Lung (tissue), 17 donors: ENCODE measurements at places on chromosomes 7 and 10. TPM values are rescaled to one million over a fixed set of nuclear protein-coding genes. Genes with fewer than 3 reads are reported as not detected.
A peak's percentile ranks its signal among the peaks of the same experiment; 100 is the strongest.

- no peak for DNase-seq
- H3K36me3 ChIP-seq: no peaks in the 10 kb centered on the region
- H3K4me1 ChIP-seq: no peaks in the 10 kb centered on the region
- H3K27ac ChIP-seq: no peak overlapping the region
These were observed 173.0 kb upstream of the ADCY1 start for GRCh38 chr7:45401155-45401554.

DNA sequence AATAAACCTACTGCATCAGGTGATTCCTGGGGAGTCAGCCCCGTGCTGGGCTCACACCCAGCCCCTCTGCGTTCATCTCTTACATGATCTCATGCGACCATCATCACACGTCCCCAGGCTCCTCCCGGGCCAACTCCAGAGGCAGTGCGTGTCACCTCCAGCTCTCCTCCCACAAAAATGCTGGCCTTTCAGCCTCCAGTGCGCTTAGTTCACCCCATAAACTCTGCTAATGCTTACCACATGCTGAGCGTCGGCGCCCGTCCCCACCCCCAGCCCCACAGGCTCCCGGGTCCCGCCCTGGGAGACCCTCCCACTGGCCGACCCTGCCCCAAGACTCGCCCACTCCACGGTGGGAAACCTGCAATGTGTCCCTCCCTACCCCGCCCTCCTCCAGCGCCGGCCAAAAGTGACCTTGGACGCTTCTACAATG is 816 bp upstream of the SDK1 start:
- H3K27me3 ChIP-seq: peaks cover 6% of the 10 kb centered on the region
- peak; percentile 15 for DNase-seq

- H3K4me1 ChIP-seq: no peaks in the 10 kb centered on the region
- H3K27ac ChIP-seq: peak overlapping the region; percentile 76
- peaks cover 18% of the 10 kb centered on the region for H3K36me3 ChIP-seq
These were observed 673 bp downstream of the NDUFB8 start for GRCh38 chr10:100528921-100529474.

DNA sequence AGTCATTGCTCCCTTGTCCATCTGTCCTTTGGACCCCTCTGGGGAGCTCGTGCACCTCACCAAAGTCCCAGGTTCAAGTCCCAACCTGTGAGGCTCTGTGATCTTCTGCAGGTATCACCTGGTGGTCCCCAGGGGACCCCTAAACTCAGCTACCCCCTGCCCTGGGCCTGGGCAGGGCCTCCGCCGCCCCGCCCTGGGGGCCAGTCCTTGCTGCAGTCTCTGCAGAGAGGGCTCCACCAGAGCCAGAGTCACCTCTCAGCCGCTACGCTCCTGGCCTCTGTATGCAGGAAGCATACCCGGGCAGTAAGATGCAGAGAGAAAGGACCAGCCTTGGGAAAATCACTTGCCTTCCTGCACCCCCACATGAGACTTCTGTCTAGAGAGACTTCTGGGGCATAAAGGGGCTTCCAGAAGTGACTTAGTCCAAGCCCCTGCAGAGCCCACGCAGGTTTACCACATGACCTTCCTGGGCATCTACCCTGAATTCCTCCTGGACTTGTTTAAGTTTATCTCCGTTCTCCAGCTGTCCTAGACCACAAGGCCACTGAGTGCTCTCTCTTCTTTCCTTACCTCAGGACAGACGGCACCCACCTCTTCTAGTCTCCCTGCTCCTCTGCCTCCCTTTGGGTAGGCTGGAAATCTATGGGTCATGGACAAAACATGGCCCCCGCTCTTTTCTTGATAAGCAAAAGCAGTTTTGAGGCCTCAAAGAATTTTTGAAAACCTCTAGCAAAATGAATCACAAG is 21.2 kb downstream of the CALML5 start:
- DNase-seq: no peak
- no peak overlapping the region for H3K27ac ChIP-seq
- H3K36me3 ChIP-seq: no peaks in the 10 kb centered on the region
- H3K4me1 ChIP-seq: no peaks in the 10 kb centered on the region

GRCh38 chr7:118153551-118154177 is 30.3 kb upstream of the LSM8 start:
- peak; percentile 24 for DNase-seq
- H3K36me3 ChIP-seq: no peaks in the 10 kb centered on the region
- H3K4me3 ChIP-seq: no peak overlapping the region
- H3K27me3 ChIP-seq: no peaks in the 10 kb centered on the region

IFIT1B gene
- 3.7 TPM for total RNA-seq

GHRHR gene
- not detected for total RNA-seq

FFAR4 gene
- total RNA-seq: 0.06 TPM

- DNase-seq: no peak
- H3K4me1 ChIP-seq: peaks cover 14% of the 10 kb centered on the region
- H3K4me3 ChIP-seq: no peak overlapping the region
- H3K27me3 ChIP-seq: no peaks in the 10 kb centered on the region
- no peak overlapping the region for H3K27ac ChIP-seq
These were observed 130.6 kb downstream of the TAX1BP1 start for GRCh38 chr7:27870595-27870994.

DNA sequence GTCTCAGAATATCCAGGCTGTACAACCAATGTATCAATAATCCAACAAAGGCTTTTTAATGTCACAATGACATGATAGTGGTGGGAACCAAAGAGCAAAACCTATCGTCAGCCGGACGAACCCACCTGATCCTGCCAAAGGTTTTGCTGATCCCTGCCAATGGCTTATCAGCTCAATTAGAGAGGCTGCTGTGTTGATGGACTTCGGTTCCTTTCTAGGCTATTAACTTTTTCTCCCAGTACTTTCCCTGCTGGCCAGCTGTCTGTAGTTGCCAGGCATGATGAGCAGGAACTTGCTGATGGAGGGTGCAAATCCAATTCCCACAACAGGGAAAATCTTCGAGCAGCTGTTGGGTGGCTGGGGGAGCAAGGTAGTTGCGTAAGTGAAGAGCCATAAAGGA is 2.4 kb downstream of the LMOD2 start:
- H3K27ac ChIP-seq: no peak overlapping the region
- H3K4me3 ChIP-seq: no peak overlapping the region
- H3K4me1 ChIP-seq: no peaks in the 10 kb centered on the region
- no peaks in the 10 kb centered on the region for H3K27me3 ChIP-seq
- no peak for DNase-seq

GRCh38 chr7:40463446-40463845 is 328.6 kb downstream of the SUGCT start:
- H3K27ac ChIP-seq: no peak overlapping the region
- H3K27me3 ChIP-seq: no peaks in the 10 kb centered on the region
- peak; percentile 31 for DNase-seq

RNF133 gene
- 9.1 TPM for total RNA-seq

DNA sequence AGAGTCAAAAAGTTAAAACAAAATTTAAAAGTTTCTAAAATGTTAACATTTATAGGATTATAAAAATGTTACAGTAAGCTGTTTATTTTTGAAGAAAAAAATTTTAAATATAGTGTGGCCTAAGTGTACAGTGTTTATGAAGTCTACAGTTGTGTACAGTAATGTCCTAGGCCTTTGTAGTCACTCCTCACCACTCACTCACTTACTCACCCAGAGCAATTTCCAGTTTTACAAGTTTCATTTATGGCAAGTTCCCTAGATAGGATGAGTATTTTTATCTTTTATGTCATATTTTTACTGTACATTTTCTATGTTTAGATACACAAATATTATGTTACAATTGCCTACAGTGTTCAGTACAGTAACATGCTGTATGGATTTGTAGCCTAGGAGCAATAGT is 419.9 kb downstream of the ARL4A start:
- H3K36me3 ChIP-seq: no peaks in the 10 kb centered on the region
- DNase-seq: no peak
- H3K4me1 ChIP-seq: no peaks in the 10 kb centered on the region
- no peak overlapping the region for H3K27ac ChIP-seq
- H3K4me3 ChIP-seq: no peak overlapping the region

DNA sequence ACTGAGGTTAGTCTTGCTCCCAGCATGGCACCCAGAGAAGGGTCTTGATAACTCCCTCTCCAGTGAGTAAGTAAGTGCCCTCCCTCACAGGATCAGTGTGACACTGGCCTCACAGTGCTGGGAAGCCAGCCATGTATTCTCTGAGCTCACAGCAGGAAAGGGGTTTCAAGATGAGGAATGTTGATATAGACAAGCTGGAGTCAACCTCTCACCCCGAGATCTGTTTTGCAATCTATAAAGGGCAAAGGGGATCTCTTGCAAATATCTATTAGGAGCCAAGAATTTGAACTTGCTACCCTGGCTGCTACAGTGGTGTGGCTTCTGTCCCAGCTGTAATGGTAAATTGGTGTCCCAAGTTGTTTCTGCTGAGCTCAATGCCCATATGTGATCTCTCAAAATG is 70.2 kb upstream of the ADAM12 start:
- H3K27ac ChIP-seq: no peak overlapping the region
- no peaks in the 10 kb centered on the region for H3K36me3 ChIP-seq
- no peak overlapping the region for H3K4me3 ChIP-seq

NPTX2 gene
- 2.3 TPM for total RNA-seq

GRCh38 chr7:76216381-76217082 is 14.8 kb downstream of the SRRM3 start:
- no peak overlapping the region for H3K27ac ChIP-seq
- no peaks in the 10 kb centered on the region for H3K27me3 ChIP-seq
- H3K36me3 ChIP-seq: no peaks in the 10 kb centered on the region
- no peak for DNase-seq
- H3K4me1 ChIP-seq: no peaks in the 10 kb centered on the region

GRCh38 chr10:34845070-34845469 is 30.0 kb upstream of the PARD3 start:
- H3K4me3 ChIP-seq: no peak overlapping the region
- no peak for DNase-seq
- no peaks in the 10 kb centered on the region for H3K4me1 ChIP-seq
- no peaks in the 10 kb centered on the region for H3K27me3 ChIP-seq
- H3K36me3 ChIP-seq: no peaks in the 10 kb centered on the region

RBP4 gene
- total RNA-seq: 35.4 TPM

DNA sequence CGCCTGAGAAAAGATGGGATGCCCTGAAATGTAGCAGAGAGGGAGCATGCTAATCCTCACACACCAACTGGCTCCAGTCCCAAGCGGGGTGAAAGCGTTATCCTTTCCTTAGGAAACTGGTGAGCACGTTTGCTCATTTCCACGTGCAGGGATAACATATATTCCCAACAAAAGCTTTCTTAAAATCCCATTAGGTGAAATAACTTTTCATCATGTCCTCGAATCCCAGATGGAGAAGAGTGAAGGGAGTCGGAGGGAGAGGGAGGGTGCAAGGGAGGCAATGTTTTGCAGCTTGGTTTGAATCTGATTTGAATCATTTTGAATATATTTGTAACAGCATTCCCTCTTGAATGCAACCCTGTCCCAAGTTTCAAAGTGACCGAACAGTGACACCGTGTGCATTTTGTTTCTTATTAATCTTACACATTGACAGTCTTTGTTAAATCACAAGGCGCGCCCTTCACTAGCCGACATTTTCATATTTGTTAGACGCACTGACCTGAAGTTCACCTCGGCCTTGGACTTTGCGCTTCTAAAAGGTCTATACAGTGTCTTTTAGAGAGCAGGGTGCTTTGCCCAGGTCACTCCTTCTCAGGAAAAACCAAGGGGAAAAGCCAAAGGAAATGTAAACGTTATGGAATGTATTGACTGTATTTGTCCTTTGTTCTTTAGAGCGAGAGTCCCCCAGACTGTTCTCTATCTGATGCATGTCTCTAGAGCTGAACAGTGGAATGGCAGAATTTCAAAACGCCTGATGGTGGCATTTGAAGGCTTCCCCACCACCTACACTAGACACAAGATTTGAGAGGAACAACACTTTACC is 3.1 kb upstream of the HOXA4 start:
- peak; percentile 49 for DNase-seq
- peaks cover 9% of the 10 kb centered on the region for H3K36me3 ChIP-seq
- peaks cover 7% of the 10 kb centered on the region for H3K4me1 ChIP-seq
- H3K27me3 ChIP-seq: peaks cover 16% of the 10 kb centered on the region
- H3K4me3 ChIP-seq: no peak overlapping the region

POLR2J3 gene
- 34.5 TPM for total RNA-seq
